ENCODE measurements at places on chromosomes 2 and 18.

DNA sequence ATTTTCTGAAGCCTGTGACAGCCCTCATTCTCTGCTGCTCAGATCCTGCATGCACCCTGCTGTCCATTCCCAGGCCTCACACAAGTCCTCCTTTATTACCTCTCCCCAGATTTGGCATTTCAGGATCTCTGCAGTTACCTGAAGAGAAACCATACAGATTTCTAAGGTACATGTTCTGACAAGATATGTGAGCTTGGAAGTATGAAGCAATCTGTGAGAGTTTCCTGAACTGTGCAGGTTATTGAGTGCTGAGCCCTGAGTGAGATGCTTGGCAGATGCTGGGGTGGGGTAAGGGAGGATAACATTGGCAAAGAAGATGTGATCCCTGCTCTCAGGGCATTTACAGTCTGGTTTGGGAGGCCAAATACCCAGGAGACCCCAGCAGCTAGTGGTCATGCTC is 122.1 kb upstream of the STPG4 start:
- DNase-seq: no peak

- DNase-seq: no peak
Observed at GRCh38 chr2:20352230-20352578, 1.6 kb upstream of the PUM2 start.

DNA sequence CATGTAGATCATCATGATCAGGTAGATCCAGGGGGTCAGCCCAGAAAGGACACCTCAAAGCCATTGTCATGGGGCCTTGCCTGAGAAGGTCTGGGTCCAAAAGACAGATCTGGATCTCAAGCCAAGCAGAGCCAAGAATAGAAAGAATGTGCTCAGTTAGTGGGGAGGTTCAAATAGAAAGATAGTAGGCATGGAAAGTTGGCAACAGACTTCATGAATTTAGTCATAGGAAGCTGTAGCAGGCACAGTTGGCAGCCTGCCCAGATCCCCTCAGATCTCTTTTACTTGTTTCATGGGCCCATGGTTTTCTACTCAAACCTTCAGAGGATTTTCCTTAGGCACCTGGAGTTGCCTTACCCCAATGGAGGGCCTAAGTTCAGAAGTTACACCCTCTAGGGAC is 767.0 kb downstream of the SLC4A3 start:
- peak; percentile 23 for DNase-seq

DNA sequence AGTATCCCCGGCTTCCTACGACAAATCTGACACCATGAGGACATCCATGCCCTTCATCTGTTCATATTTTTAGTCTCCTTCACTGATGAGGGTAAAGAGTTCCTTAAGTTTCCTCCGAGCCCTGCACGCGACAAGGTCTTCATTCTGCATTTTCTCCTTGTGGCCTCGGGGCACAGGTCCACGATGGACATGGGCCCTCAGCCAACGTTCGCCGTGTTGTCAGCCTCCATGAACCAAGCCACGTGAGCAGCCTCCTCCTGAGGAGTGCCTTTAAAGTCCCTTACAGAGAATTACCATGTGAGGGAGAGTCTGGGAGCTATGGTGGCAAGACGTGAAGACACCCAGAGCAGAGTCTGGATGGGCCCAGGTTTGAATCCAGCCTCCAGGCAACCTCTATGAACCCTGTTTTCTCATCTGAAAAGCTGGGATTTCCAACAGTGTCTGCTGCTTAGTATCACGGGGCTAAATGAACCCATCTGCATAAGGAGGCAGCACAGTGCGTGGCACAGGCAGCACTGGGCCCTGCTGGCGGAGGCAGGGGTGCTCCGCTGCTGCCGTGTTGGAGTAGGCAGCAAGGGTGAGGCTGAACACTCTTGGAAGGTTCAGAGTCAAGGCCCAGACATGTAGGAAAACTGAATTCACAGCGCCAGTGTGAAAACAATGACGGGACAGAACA is 54.1 kb downstream of the EIPR1 start:
- DNase-seq: no peak

GRCh38 chr2:191114403-191114886 is 36.3 kb downstream of the STAT4 start:
- peak; percentile 47 for DNase-seq

- DNase-seq: no peak
Observed at GRCh38 chr18:48293954-48294898, 115.0 kb downstream of the ZBTB7C start.

DNA sequence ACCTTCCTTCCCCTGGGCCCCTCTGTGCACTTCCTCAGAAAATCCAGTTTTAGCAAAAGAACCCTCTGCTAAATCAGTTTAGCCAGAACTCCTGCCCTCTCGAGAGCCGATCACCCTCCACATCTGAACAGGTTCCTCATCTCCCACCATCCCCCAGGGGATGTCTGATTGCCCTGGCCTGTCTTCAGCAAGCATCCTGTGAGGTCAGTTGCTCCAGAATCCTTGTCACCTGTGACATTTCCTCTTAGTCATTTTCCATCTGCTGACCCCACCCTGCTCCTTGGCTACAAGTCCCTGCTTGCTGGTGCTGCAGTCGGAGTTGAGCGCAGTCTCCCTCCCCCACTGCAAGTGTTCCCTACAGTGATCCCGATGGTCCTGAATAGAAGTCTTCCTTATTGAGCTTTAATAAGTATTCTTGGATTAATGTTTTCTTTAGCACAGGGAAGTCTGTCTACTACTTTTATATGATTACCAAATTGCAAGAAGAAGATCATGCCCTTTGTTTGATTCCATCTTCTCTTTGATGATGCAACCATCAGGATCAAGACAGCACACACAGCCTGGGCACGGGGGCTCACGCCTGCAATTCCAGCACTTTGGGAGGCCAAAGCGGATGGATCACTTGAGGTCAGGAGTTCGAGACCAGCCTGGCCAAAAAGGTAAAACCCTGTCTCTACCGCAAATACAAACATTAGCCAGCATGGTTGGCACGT is 30.9 kb upstream of the UBE2F start:
- no peak for DNase-seq

GRCh38 chr2:172230889-172231401 is 128.2 kb upstream of the DLX2 start:
- no peak for DNase-seq

All from fibroblast of skin of scalp (primary cell).